ENCODE measurements at places on chromosomes 2 and 18. TPM values are rescaled to one million over a fixed set of nuclear protein-coding genes. Genes with fewer than 3 reads are reported as not detected.

The DTNB gene
- total RNA-seq = 4.8 TPM

The RNU2-63P gene
- not detected for total RNA-seq

The KANSL3 gene
- 35.4 TPM for total RNA-seq

The SLC23A3 gene
- total RNA-seq = 0.64 TPM

The ANKRD30B gene
- 1.9 TPM for total RNA-seq

The SPATA3 gene
- not detected for total RNA-seq

The GPAT2 gene
- 1.9 TPM for total RNA-seq

The IL36B gene
- not detected for total RNA-seq

The RTP5 gene
- total RNA-seq = not detected

The SRBD1 gene
- 19.6 TPM for total RNA-seq

- DNase-seq = no peak
These were observed 230.3 kb upstream of the SLC14A2 start for GRCh38 chr18:45384962-45385315.

- DNase-seq = no peak
These were observed 196.1 kb downstream of the AGPS start for GRCh38 chr2:177588671-177589070.

DNA sequence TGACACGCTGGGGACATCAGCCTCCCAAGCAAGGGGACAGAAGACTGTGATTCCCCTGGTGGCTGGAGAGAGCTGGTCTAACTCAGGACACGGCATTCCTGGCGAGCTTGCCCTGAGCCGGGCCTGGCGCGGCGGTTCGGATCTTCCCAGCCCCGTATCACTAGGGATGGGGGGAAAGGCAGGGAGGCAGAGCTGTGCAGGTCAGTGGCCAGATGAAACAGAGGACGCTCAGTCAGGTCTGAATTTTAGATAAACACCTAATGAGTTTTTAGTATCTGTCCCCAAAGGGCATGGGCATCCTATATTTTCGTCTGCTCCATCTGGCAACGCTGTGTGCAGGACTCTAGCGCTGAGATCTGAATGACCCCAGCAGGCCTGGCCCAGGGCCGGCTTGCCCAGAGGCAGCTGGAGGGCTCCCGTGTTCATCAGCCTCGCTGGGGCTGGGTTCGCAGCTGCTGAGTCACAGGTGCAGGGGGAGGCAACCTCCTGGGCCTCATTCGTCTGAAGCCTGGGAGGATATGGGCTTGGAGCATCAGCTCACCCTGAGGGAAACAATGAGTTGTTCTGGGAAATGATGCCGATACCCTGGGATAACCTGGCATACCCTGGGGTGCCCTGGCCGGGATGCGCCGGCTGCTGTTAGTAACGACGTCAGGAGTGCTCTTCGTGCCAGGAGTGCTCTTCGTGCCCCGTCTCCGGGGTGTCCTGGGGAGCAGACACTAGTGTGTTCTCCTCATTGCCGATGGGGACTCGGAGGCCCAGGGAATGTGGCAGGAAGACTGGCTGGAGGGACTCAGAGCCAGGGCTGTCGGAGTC, 48.1 kb upstream of the HPCAL1 start:
- no peak for DNase-seq

DNA sequence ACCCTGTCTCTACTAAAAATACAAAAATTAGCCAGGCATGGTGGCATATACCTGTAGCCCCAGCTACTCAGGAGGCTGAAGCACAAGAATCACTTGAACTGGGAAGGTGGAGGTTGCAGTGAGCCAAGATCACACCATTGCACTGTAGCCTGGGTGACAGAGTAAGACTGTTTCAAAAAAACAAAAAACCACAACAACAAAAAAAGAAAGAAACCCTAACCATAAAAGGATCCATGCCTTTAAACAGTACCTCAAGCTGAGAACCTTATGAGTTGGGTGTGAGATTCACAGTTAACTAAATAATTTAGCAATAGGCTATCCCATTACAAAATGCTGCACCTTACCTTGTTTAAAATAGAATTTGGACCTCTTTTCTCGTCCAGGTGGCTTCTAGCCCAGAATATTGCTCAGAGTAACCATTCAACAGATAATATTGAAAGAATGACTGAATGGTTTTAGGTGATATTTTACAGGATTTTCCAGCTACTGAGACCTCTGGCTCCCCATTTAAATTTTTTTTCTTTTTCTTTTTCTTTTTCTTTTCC, 6.4 kb downstream of the DPYSL5 start:
- DNase-seq = no peak

DNA sequence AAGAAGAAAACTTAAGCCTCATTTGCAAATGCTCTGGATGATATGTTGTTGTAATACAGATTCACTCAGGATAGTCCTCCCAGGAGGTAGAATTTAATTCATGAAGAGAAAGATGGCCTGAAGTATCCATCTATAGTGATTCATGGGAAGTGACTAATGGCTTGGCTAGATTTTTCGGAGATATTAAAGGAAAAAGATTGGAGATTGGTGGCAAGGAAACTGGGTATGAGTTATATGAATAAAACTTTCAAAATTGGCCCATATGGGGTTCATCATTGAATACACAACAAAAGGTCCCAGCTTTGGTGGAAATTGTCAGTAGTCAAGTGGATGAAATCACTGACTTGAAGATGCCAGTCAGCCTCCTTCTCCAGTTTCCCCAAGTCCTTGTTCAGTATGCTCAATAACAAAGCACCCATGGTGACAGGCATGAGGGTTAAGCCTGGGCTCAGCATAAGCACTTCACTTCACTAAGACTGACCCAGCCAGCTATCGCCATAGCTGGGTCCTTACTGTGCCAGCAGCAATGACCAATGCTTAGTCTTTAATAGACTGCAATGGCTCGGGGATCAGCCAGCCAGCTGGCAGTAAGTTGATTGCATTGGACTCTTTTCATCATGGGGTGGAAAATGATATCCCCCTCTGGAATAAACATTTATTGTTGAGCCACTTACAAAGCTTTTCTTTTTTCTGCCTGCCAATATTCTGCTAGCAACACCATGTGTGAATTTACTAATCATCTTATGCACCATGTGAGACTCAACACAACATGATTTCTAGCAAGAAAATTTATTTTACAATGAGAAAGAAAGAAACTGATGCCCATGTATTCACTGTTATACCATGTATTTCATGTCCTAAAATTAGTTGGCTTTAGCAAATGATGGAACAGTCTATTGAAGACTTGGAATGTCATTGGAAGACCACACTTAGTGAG, 176.6 kb upstream of the TACR1 start:
- DNase-seq = no peak

GRCh38 chr18:75586130-75586889, 158.8 kb upstream of the SMIM21 start:
- no peak for DNase-seq

DNA sequence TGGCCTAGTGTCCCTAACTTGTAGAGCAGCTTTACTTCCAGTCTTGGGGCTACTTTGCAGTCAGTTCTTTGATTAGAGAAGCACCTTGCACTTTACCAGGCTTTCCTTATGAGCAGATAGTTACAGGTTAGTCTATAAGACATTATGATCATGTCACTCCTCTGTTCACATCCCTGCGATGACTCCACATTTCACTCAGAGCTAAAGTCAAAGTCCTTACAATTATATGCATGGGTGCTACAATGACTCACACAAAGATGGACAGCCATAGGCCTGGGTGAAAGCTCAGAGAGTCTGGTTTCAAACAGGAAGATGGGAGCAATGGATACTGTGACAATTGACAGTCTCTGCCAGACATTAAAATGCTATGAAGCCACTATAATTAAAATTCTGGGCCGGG, 27.1 kb upstream of the SSB start:
- DNase-seq = no peak

DNA sequence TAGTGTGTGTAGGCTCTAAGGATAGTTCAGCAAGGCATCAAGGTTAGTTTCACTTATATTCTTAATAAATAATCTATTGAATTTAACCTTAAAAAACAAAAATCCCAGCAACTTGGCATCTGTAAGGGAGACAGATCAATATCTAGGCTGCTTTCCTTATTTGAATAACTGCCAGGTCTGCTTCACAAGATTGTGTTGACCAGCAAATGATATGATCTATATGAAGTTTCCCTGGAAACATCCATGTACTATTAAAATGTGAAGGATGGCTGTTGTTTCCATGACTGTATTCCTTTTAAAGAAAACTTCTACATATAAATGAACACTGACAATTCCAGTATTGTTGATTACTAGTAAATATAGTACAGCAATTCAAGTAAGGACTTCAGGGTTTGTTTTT, 109.4 kb downstream of the SPTBN1 start:
- DNase-seq = no peak

- DNase-seq = no peak
These were observed 160.3 kb upstream of the SIX2 start for GRCh38 chr2:45169339-45170190.

DNA sequence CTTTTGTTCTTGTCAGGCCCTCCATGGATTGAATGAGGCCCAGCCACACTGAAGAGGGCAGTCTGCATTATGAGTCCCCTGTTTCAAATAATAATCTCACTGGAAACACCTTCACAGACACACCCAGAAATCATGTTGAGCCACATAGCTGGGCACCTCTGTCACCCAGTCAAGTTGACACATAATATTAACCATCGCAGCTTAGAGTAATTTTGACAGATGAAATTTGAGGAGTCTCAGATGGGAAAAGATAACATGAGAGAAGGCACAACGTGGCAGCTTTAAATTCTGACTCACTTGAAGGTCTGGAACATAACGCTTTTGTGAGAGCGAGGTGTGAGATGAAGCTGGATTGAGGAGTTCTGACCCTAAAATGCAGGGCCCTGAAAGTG, 70.9 kb upstream of the TMEM87B start:
- DNase-seq = no peak

- DNase-seq = no peak
These were observed 696.8 kb downstream of the LRRTM4 start for GRCh38 chr2:76825140-76825970.

GRCh38 chr2:36450466-36451196, 95.1 kb downstream of the CRIM1 start:
- peak; percentile 81 for DNase-seq

- DNase-seq = no peak
These were observed 166.5 kb upstream of the SALL3 start for GRCh38 chr18:78813156-78813555.

DNA sequence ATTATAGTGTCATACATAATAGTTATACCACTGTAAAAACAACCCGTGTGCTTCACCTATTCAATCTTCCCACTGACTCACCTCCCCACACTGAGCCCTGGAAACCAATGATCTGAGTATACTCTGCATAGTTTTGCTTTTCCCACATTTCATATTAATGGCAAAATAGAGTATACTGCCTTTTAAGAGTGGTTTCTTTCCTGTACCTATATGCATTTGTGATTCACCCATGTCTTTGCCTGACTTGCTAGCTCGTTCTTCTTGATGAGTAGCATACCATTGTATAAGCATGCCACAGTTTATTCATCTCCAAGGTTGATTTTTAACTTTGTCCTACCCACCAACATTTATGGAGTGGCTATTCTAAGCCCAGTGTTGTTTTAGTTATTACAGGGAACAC, 686.4 kb downstream of the PLCL1 start:
- DNase-seq = no peak

GRCh38 chr2:34848691-34849090, 1249.6 kb upstream of the FAM98A start:
- DNase-seq = no peak

GRCh38 chr2:97936199-97936598, 59.5 kb downstream of the TMEM131 start:
- no peak for DNase-seq

DNA sequence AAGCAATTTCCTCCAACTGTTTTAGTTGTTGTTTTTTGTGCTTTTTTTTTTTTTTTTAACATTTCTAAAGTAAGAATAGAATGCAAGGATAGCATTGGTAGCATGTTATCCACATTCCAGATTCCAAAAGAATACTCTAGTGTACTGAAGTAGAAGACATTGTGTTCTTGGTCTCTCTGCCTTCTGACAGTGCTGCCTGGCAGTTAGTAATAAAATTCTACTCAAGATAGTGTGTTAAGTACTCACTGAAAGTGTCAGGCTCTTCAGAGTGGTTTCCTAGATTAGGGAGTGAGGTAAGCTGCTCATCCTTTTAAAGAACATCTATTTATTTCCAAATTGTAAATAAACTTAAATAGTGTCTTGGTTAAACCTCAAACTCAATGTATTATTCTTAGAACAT, 253.7 kb downstream of the HNMT start:
- no peak for DNase-seq

GRCh38 chr2:46097714-46098480, 199.3 kb upstream of the EPAS1 start:
- peak; percentile 99 for DNase-seq

DNA sequence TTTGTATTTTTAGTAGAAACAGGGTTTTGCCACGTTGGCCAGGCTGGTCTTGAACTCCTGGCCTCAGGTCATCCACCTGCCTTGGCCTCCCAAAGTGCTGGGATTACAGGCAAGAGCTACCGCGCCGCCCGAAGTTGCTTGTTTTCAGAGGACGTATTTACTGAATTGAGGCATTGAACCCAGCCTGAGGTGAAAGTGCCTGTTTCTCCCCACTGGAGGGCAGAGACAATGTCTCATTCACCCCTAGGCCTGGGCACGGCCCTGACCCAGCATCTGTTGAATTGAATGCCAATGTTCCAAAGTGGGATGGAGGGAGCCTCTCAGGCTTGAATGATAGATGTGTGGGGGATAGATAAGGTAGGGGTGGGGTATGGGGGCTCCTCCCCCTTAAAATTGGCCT, 4.5 kb upstream of the TMBIM1 start:
- DNase-seq = no peak
